ENCODE measurements at places on chromosomes 5 and 9.

- DNase-seq, result no peak
These were observed 52.1 kb upstream of the TYRP1 start for GRCh38 chr9:12640866-12641636.

- no peak for DNase-seq
These were observed 21.4 kb downstream of the ZNF608 start for GRCh38 chr5:124725040-124725434.

GRCh38 chr5:6729386-6730310, 16.4 kb downstream of the TENT4A start:
- no peak for DNase-seq

DNA sequence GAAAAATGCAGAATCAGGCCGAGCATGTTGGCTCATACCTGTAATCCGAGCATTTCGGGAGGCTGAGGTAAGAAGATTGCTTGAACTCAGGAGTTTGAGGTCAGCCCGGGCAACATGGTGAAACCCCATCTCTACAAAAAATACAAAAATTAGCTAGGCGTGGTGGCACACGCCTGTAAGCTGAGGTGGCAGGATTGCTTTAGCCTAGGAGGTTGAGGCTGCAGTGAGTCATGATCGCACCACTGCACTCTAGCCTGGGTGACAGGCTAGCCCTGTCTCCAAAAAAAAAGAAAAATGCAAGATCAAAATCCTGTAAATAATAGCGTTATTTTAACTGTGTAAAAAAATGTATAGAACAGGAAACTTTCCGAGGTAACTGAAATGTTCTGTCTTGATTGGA, 39.4 kb downstream of the RNF44 start:
- DNase-seq, result no peak

- no peak for DNase-seq
These were observed 54.5 kb downstream of the PDE4D start for GRCh38 chr5:59838989-59839388.

GRCh38 chr5:135559354-135559753, 19.4 kb downstream of the CXCL14 start:
- no peak for DNase-seq

DNA sequence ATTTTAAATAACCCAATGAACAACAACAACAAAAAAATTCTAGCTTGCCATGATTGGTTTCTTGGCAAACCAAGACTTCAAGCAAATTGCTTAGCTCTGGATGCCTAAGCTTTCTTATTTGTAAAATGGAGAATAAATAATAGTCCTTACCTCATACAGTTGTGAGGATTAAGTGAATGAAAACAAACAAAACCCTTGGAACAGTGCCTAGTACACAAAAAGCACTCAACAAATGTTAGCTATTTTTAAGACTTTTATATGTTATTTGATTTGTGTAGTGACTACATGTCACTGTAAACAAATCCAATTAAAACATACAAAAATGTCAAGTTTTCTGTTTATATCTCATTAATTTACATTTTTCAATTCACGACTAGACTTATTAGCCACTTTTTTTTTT, 13.5 kb upstream of the HOMER1 start:
- DNase-seq, result no peak

GRCh38 chr9:99807956-99808355, 13.7 kb upstream of the NR4A3 start:
- DNase-seq, result no peak

Measured in stimulated activated CD8-positive, alpha-beta memory T cell treated with anti-CD3 and anti-CD28 coated beads, Interleukin-15, amount 100 ng/mL, for 1 hour (primary cell).